Coronary artery (tissue), 2 donors: ENCODE measurements at places on chromosomes 6 and 20.

DNA sequence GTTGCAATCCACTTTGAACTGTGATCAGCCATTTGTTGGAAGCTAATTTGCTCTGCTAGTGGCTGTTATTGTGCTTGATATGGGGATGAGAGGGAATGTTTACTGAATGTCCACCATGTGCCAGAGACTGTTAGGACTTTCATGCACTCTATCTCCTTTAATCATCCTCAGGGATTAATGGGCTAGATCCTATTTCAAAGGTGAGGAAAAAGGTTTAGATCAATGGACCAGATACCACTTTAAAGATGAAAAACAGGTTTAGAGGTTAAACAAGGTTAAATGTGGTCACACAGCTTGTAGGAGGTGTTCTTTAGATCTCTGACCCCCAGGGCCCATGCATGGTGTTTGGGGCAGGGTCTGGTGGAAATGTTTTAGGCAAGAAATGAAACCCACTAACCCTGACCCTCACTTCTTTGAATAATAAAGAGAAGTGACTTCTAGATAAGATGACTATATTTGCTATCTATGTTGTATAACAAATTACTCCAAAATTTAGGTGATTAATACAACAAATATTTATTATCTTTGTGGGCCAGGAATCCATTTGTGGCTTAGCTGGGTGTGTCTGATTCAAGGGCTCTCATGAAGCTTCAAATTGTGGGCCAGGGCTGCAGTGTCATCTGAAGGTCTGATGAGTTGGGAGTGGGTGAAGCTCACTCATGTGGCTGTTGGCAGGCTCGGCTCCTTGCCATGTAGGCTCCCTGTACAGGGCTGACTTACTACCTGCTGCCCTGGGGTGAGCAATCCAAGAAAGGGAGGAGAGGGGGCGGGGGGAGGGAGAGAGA, 127.8 kb upstream of the FOXA2 start:
- no peak for DNase-seq

GRCh38 chr6:31065556-31065955, 46.8 kb downstream of the C6orf15 start:
- no peak for DNase-seq

GRCh38 chr6:65650086-65650485, 56.9 kb downstream of the EYS start:
- no peak for DNase-seq

- DNase-seq = no peak
These were observed 17.4 kb upstream of the SLCO4A1 start for GRCh38 chr20:62624719-62625453.
